ENCODE measurements at places on chromosomes 16 and 17.

DNA sequence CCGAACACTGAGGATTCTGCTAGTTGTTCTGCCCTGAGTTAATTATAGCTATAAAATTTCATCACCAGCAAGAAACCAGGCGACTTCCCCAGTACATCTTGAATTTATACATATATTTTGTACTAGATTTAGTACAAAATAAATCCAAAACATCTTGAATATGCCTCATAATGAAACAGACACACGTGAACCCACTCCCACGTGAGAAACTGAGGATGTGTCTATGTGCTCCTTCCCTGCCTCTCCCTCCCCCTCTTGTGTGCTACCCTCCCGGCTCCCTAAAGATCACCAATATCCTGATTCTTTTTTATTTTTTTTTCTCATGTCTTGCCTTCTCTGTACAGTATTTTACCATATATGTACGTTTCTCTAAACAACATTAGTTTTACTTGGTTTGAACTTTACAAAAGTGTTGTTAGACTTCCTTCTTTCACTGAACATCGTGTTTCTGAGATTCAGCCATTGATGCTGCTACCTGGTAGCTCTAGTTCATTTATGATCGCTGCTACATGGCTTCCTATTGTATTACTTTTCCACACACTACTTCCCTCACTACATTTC lies 1.1 kb upstream of the LCMT1 start:
- no peak for DNase-seq

- DNase-seq, result no peak
These were observed 15.9 kb downstream of the IRX3 start for GRCh38 chr16:54270711-54271110.

- DNase-seq, result no peak
These were observed 69.9 kb downstream of the TBC1D16 start for GRCh38 chr17:79965806-79966205.

DNA sequence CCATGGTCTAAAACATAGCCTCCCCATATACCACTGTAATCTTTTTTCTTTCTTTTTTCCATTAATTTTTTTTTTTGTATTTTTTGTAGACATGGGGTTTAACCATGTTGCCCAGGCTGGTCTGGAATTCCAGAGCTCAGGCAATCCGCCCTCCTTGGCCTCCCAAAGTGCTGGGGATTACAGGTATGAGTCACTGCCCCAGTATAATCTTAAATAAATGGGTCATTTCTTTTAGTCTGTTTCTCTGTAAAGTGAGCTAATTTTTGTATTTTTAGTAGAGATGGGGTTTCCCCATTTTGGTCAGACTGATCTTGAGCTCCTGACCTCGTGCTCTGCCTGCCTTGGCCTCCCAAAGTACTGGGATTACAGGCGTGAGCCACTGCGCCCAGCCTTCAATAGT lies 5.7 kb upstream of the NME1 start:
- DNase-seq, result no peak

DNA sequence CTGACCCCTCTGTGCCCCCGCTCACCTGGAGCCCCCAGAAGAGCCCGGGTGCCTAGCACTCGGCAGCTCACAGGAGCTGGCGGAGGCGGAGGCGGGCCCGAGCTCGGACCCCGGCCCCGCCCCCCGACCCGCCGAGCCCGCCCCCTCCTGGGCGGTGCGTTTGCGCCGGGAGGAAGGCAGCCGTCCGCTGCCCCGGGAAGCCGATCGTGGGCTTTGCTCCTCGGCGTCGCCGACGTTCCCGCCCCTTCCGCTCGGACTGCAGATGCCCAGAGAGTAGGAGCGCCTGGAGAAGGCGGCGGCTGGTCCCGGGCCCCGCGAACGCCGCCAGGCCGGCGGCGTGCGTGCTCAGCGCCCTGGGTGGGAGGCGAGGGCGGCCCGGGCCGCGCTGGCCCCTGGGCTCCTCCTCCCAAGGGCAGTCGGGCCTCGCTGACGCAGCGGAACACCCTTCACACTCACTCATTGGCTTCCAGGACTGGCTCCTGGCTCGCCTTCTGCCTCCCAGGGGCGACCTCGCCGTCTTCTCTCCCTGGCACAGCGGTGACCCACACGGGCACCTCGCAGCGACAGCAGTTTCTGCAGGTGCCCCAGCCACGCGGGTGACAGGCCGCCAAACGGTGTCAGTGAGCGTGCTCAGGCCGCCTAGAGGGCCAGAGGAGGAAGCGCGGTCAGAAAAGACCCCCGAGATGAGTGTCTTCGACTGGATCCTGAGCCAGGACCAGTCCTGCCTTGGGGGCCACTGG lies at the start of gene PLSCR3:
Gene PLSCR3 (minus strand): TSS at position 74 of the 740 bp plus-strand sequence. CDS start 415 bp downstream, outside the sequence.
- peak; percentile 89 for DNase-seq

GRCh38 chr17:45029758-45030423 lies 21.5 kb downstream of the DCAKD start:
- no peak for DNase-seq
